Bone marrow (tissue), 2 donors: ENCODE measurements at places on chromosomes 3 and 15.

GRCh38 chr15:46278486-46279090 lies 643.8 kb downstream of the SQOR start:
- DNase-seq = no peak

- DNase-seq = no peak
Measured at GRCh38 chr3:141388395-141388794, 20.1 kb downstream of the ZBTB38 start.

GRCh38 chr3:151210676-151211381 lies 7.8 kb upstream of the GPR171 start:
- DNase-seq = peak; percentile 49

GRCh38 chr3:109050591-109051167 lies 67.3 kb downstream of the MORC1 start:
- DNase-seq = peak; percentile 32

- no peak for DNase-seq
Measured at GRCh38 chr15:80132382-80132781, 20.4 kb upstream of the FAH start.

GRCh38 chr15:92322566-92323355 lies 70.9 kb upstream of the ST8SIA2 start:
- no peak for DNase-seq

GRCh38 chr3:32577581-32578556 lies 7.2 kb upstream of the DYNC1LI1 start:
- DNase-seq = peak; percentile 14

GRCh38 chr3:45252826-45253225 lies 26.7 kb upstream of the TMEM158 start:
- DNase-seq = no peak

GRCh38 chr3:36710606-36711005 lies 53.7 kb downstream of the DCLK3 start:
- no peak for DNase-seq

GRCh38 chr3:170240671-170241070 lies 18.4 kb downstream of the PRKCI start:
- DNase-seq = no peak

- DNase-seq = no peak
Measured at GRCh38 chr3:172152874-172153273, 113.5 kb downstream of the FNDC3B start.

DNA sequence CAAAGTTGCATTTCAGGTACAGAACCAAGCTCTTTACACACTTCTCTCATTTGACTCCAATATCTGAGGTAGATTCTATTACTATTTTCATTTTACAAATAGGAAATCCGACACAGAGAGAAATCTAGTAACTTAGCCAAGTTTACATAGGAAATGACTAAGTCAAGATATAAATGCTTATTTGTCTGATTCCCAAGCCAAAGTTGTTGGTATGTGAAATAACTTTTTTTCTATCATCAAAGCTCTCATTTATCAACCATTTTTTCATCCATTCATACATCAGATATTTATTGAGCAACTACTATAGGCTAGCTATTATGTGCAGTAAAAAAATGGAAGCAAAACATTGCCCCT lies 89.2 kb upstream of the MITF start:
- no peak for DNase-seq

DNA sequence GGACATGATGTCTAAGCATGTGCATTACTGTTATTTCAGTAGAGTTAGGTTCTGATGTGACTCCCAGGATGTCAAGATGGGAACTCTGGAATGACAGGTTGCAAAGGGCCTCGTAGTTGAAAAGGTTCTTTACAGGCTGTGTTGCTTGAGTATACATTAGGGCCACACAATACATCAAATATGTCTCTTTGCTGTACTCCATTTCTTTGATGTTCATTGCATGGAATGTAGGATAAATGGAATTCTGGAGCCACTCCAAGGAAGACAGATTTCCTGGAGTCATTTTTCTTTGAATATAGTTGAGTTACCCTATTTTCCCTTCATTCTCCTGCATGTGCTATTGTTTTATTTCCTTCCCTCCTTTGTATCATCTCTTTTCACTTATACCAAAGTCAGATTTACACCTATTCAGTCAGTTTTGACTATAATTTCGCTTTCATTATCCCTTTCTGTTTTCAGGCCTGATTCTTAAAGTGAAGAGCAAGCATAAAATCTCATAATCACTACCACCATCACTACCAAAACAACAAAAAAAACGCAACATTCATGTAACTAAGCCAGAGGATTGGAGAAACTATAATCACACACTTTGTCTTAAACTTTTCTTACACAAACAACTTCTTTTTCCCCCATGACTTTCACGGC lies 61.2 kb upstream of the PTX3 start:
- DNase-seq = no peak

DNA sequence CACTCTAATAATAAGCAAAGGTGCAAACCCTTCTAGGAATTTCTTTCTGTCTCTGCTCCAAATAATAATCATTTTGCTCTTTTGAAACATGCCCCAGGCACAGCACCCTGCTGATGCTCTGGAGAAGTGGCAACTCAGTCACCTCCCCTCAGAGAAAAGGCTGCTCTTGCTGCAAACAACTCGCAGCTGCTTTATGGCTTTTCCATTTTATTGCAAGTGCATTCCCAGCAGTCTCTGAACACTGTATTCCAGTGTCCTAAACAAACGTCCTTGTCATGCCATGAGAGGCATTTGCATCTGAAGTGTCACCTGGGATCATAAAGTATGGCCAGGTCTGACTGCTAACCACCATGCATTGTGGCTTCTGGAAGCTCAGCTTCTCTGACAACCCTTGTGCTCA lies 358.1 kb upstream of the TRIM42 start:
- no peak for DNase-seq
